ENCODE measurements at places on chromosomes 3 and 15. TPM values are rescaled to one million over a fixed set of nuclear protein-coding genes. Genes with fewer than 3 reads are reported as not detected.

The P2RY12 gene
- not detected for total RNA-seq

The CASR gene
- not detected for total RNA-seq

The PLAAT1 gene
- total RNA-seq, result not detected

The FAM98B gene
- total RNA-seq, result 39.1 TPM

The GTF2A2 gene
- 138 TPM for total RNA-seq

The CCR2 gene
- total RNA-seq, result not detected

The LAMB2 gene
- not detected for total RNA-seq

The MCTP2 gene
- total RNA-seq, result 91.6 TPM

The CDC25A gene
- total RNA-seq, result 72.9 TPM

The APPL1 gene
- 51.1 TPM for total RNA-seq

The TMEM89 gene
- 1.6 TPM for total RNA-seq

The NANOGP8 gene
- not detected for total RNA-seq

The SV2B gene
- 0.15 TPM for total RNA-seq

The PRR20G gene
- not detected for total RNA-seq

The IGF2BP2 gene
- total RNA-seq, result not detected

The CYP1A2 gene
- total RNA-seq, result not detected

The SRGAP3 gene
- 0.76 TPM for total RNA-seq

The CFAP20DC gene
- total RNA-seq, result 1.8 TPM

The SAMD7 gene
- 0.96 TPM for total RNA-seq

The ARNT2 gene
- not detected for total RNA-seq

DNA sequence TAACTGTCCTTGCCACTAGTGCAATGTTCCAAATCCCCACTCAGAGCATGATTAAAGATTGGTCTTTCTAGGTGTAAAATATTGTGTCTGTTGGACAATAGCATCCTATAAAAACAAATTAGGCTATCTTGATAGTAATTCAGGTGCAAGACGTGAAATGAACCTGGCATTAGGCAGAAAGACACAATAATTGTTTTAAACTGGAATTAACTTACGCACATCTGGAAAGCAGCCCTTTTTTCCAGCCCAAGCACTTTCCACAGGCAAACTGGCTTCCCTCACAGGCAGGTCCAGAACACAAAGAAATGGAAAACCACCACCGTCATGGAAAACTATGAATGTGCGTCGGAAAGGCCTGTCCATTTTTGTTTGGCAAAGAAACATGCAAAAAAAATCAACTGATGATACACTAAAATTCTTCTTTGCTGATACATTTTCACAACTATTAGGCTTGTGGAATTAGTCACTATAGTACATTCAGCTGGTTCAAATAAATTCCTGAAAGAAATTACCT, 474.7 kb upstream of the IL12A start:
- DNase-seq, result no peak

- DNase-seq, result no peak
These were observed 922.2 kb downstream of the ROBO1 start for GRCh38 chr3:78845605-78846004.

DNA sequence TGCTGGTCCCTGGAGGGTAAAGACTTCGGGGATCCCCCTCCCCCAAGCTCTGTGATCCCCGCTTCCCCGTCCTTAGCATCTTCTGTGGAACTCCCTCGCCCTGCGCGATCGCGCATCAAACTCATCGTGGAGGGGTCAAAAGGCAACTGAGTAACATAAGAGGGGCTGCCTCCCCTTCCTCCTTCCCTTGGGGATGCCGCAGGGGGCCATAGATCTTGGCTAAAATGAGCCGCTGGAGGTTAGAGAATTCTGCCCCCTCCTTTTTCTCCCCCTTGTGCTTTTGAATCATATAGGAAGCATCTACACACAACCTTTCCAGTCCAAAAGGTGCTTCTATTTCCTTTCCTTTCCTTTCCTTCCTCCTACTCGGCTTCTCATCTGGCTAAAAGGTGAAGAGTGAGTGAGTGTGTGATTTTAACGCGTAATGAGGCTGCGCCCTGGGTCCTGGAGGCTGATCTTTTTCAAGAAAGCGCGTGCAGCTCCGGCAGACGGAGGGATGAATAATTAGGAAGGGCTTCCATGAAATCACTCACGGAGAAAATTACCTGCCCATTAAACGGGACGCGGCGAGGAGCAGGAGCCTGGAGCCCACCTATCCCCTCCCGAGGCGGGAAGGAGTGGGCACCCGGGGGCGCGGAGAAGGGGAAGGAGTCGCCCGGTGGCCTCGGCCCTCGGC, 831 bp upstream of the ROBO2 start:
- DNase-seq, result no peak

DNA sequence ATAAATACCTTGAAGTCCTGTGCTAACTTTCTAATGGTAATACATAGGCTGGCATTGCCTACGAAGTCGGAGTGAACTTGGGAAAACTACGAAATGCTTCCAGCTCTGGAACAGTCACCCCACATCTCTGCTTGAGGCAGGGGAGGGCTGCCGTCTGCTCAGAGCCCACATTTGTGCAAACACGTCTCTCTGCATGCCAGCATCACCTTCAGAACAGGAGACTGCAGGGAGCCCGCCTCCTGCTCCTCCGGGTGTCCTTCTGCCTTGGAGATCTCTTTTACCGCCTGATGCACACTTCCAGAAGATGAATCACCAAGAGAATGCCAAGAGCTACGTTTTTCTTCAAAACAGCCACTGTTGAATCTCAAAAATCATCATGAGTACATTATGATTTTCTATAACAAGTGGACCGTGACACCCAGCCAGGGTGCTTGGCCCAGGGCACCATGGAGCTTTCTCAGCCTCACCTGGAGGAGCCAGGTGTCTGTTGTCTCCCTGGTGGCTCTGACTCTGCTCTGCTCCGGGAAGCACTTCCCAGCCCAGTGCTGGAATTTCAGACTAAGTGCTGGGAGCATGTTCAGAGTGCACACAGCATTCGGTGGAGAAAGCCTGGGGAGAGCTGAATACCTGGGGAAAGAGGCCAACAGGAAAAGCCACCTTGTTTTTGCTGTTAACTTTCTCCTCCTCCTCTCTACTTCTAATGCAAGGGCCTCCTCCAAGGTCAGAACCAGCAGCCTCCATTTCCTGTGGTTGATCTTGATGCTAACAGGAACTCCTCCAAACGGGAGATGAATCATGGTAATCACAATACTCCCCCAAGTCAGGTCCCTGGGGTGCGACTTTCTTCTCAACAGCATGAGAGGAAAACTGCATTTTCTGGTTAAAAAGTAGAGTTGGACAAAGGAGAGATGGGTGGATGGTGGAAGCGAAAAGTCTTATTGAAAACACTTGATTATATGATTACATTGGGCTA, 467.7 kb downstream of the GABRG3 start:
- DNase-seq, result no peak

GRCh38 chr3:123120573-123120972, 53.7 kb downstream of the PDIA5 start:
- no peak for DNase-seq

DNA sequence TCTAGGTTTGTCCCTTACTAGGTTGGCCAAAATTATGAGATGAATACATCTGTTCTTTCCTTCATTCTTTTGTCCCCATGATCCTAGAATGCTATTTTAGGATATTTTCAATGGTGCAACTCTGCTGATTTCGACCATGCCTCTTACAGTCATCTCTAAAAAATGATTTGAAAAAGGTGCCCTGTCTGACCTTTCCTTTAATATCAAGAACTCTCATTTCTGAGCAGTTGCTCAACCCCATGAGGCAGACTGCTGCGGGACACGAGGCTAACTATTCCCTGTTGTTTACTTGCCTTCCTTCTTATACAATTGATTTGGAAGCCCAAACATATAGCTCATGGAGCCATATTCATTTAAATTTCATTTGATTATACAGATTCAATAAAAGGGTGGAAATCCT, 14.6 kb downstream of the PLSCR2 start:
- DNase-seq, result no peak

DNA sequence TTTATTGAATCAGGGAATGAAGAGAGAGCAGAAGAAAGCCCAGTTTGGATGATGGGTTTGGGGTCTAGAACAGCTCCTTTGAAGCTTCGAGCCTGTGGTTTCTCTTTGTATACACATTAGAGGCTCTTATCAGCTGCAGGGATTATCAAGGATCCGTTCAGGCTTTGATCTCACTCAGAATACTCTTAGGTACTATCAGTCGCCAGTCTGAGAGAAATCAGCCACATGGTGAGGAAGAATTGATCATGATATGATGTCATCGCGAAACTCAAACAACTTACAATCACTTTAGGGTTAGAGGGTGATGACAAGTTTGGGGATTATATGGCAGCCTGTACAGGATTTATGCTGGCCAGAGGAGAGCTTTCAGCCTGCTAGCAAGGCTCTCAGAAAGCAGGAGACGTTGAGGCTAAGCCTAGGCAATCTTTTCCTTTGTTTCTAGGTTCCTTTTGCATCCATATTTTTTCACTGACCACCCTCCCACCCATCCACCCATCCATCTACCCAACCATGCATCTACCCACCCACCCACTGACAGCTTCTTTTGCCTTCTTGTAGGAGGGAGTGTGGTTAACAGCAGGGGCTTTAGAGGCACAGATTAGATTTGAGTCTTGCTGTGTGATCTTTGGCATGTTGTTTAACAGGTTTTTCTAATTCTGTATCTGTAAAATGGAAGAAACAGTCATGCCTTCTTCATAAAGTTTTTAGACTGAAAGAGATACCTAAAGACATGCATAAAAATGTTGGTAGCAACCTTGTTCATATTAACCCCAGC, 330.4 kb upstream of the LRRFIP2 start:
- DNase-seq, result no peak

DNA sequence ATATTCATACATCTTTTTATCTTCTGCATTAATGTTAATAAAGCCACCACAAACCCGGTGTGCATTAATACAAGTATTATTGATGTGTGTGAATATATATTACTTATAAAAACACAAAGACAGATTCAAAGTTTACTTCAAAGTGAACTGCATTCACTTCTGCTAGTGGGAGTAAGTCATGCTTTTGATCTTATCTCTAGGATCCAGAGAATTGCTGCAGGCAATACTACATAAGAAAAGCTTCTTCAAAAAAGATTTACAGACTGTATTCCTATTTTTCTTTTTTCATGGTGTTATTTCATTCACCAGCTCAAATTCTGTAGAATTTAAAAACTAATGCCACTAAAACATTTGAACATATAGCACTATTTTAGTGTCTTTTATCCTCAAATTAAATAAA, 87.5 kb upstream of the CBLB start:
- no peak for DNase-seq

- DNase-seq, result no peak
These were observed 84.8 kb downstream of the COL6A5 start for GRCh38 chr3:130430266-130430665.

- DNase-seq, result no peak
These were observed 44.5 kb downstream of the RPLP1 start for GRCh38 chr15:69497076-69497475.

- no peak for DNase-seq
These were observed 451.1 kb upstream of the KCNMB2 start for GRCh38 chr3:178084938-178085816.

- DNase-seq, result no peak
These were observed 142.9 kb upstream of the MRPL3 start for GRCh38 chr3:131645638-131646037.

- DNase-seq, result no peak
These were observed 47.4 kb upstream of the SMAD3 start for GRCh38 chr15:67018026-67018425.

- DNase-seq, result no peak
These were observed 25.3 kb downstream of the LRIG1 start for GRCh38 chr3:66475386-66476020.

- no peak for DNase-seq
These were observed 8.2 kb upstream of the RTP4 start for GRCh38 chr3:187359798-187360486.

GRCh38 chr3:158961471-158961870, 159.6 kb downstream of the MFSD1 start:
- DNase-seq, result no peak

DNA sequence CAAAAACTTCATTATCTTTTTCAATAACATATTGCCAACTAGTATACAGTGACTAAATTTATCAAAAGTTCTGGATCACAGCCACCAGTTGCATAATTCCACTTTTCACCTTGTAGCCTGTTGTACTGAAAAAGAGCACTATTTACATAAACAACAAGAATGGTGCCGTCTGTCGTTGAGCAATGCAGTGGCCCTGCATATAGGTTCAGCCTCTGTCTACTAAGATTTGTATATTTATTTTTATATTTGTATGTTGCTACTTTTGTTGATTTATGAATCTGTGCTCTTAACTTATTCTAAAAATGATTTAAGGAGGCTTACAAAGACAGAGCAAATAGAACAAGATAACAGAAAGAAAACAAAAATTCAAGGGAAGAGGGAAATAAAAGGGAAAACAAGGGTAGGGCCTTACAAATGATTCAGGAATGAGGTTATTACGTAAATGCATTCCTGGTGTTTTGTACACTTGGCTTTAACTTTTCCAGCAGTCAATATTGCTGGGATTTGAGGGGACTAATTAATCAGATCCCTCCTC, 257.6 kb upstream of the STT3B start:
- DNase-seq, result no peak

DNA sequence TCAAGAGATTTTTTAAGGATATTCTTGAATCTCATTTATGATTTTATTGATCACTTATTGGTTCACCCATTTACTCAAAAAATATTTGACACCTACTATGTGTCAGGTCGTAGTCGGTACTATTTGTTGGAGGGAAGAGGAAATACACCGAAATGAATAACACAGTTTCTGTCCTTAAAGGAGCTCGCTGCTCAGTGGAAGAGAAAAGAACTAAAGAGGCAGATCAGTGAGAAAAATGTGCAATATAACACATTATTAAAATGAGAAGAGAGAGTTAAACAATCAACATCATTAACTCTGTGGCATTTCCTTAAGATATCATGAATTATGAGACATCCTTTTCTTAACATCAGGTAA, 56.1 kb upstream of the ADAMTS9 start:
- DNase-seq, result no peak

GRCh38 chr15:46301291-46301690, 666.5 kb downstream of the SQOR start:
- DNase-seq, result no peak

DNA sequence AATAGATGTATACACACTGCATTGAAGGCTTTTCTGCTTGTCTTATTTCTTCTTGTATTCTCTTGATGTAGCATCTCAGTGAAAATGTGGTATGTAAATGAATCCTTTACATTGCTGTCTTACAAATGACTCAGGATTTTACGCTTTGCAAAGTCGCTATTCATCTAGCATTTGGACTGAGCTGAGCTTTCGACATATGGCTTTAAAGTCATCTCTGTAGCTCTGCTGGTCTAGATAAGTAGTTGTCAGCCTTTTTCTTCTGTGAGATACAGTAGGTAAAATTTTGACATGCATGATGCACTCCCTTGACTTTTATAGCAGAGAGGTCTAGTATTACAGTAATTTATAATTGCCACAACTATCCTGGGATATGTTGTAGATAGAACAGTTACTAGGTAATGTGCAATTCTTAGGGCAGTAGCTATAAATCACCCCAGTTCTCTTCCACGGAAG, 16.8 kb downstream of the MEF2A start:
- no peak for DNase-seq
